ENCODE measurements at places on chromosomes 7 and 10. TPM values are rescaled to one million over a fixed set of nuclear protein-coding genes. Genes with fewer than 3 reads are reported as not detected.

- no peak for DNase-seq
These were observed 56.6 kb upstream of the ANK3 start for GRCh38 chr10:60446070-60446833.

- no peak for DNase-seq
These were observed 36.9 kb upstream of the GNA12 start for GRCh38 chr7:2880874-2881533.

DNA sequence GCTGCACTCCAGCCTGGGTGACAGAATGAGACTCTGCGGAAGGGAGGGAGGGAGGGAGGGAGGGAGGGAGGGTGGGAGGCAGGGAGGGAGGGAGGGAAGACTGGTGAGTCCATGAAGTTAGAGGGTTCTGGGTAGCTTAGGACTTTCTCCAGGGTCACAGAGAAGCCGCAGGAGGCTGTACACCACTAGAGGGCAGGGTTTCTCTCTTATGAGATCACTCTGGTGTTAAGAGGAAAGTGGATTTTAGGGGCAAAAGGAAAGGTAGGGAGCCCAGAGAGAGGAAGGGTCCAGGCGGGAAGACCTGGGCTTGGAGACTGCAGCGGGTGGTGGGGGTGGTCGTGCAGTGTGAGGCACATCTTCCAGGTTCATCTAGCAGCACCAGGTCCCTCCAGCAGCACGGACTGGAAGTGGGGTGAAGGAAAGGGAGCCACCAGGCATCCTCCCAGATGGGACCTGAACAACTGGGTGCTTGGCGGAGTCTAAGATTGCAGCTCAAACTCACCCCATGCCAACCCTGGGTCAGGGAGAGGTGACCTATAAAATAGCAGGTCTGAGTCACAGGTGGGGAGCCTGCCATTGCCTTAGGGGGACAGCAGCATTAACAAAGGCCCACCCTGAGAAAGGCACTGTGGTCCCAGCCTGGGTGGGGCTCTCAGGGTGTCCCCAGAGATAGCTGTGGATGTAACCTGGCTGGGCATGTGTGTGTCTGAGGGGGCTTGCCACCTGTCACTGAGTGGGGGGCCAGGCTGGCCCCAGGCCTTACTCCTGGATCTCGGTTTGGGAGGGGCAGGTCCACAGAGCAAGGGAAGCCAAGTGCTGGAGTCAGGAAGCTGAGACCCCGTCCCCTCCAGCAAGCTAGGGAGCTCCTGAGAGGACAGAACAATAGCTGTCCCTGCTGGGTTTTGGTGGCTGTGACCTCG, 48.5 kb upstream of the SLC29A3 start:
- DNase-seq = no peak

- no peak for DNase-seq
These were observed 201.0 kb downstream of the FRMD4A start for GRCh38 chr10:14129770-14130169.

- DNase-seq = no peak
These were observed 370.2 kb downstream of the GATA3 start for GRCh38 chr10:8424555-8425211.

DNA sequence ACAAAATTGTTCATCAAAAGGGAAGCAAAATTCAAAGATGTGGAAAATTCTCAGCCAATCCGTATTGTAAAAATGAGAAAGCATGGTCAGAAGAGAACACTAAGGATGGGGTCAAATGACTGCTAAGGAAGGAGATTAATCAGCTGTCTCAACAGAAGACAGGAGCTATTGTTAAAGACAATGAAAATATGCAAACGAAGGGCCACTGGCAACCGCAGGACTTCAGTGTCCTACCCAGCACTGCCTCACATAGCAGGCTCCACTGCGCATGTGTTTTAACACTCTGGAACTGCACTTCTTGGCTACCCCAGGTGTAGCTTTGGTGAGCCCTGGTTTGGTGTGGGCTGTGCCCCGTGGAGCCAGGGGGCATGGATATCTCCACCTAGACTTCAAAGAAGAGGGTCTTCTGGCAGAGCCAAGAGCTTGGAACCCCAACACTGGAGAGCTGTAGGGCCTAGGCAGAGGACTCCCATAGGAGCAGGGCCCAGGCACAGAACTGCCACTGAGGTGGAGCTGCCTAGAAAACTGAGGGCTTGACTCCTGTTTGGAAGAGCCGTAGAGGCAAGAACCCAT, 176.2 kb upstream of the GDF10 start:
- DNase-seq = no peak

GRCh38 chr10:32381165-32381564, 34.2 kb upstream of the EPC1 start:
- DNase-seq = no peak

GRCh38 chr10:121089434-121089833, 238.3 kb downstream of the WDR11 start:
- no peak for DNase-seq

DNA sequence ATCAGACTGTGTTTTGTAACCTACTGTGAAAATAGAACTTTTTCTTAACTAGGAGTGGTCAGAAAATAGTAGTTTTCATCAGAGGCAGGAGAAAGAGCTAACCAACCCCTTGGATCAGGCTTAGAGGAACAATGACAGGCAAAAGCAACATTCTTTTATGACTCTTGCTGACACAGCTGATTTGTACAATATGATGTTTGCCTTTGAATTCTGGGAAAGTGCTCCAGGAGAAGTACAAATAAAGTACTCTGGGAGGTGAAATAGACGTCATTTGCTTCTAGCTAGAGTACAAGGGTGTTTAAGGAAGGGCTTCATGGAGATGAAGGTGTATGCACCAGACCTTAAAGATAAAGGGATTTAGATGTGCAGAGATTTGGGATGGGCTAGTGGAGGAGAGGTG, 75.1 kb upstream of the KIAA1217 start:
- DNase-seq = no peak

- DNase-seq = no peak
These were observed 565 bp upstream of the INA start for GRCh38 chr10:103276251-103276895.

DNA sequence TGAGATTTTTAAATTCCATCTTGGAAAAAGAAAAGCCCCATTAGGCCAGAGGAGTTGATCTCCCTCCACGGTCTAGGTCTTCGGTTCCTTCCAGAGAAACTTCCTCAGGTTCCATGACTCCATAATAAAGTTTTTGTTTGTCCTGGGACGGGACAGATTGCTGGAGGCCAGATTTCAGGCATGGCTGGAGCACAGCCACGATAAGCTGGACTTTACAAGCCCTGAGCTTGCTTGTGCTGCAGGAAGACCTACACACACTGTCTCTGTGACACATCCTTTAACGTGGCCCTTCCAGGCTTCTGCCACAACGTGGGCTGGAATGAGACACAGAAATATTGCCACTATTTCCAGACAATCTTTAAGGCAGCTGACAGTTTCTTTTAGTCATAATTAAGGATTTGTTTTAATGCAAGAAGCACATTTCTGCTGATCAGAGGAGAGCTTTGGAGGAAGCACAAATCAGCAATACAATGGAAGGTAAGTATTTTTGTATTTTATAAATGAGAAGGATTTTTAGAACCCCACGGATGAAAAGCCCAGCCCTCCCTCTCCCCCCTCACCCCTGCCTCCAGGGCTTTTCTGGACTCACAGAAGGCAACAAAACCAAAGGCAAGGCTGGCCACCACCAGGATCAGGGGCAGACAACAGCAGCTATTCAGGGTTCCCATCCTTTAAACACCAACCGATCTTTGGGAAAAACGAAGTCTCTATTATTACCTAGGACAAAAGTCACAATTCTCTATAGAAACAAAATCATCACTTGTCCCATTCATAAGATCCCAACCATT, 6.5 kb downstream of the CTBP2 start:
- DNase-seq = no peak

DNA sequence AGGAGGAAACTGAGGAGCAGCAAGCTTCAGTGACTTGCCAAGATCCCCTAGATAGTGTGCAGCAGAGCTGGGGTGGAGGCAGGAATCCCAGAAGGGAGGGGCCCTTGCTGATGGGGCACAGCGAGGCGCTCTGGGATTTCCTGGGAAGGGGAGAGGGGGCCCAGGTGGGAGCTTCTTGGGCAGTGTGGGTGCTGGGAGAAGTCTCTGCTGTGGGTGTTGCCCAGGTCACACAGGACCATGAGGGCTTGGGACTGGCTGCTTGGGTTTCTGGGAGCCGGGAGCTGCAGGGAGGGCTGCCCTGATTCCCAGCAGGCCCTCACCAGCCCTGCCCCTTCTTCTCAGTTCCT, 55.2 kb downstream of the TSPAN15 start:
- no peak for DNase-seq

GRCh38 chr10:129602938-129603535, 136.0 kb downstream of the MGMT start:
- DNase-seq = no peak

GRCh38 chr7:138979226-138979979, 1.8 kb downstream of the KIAA1549 start:
- no peak for DNase-seq

- DNase-seq = no peak
These were observed 22.3 kb downstream of the MAP3K8 start for GRCh38 chr10:30456266-30456665.

The ADAM8 gene
- total RNA-seq = 78.4 TPM

The FFAR4 gene
- not detected for total RNA-seq

The GHRHR gene
- not detected for total RNA-seq

The PLXNA4 gene
- 0.14 TPM for total RNA-seq

All from kidney epithelial cell (primary cell).